ENCODE measurements at places on chromosomes 1 and 21.

DNA sequence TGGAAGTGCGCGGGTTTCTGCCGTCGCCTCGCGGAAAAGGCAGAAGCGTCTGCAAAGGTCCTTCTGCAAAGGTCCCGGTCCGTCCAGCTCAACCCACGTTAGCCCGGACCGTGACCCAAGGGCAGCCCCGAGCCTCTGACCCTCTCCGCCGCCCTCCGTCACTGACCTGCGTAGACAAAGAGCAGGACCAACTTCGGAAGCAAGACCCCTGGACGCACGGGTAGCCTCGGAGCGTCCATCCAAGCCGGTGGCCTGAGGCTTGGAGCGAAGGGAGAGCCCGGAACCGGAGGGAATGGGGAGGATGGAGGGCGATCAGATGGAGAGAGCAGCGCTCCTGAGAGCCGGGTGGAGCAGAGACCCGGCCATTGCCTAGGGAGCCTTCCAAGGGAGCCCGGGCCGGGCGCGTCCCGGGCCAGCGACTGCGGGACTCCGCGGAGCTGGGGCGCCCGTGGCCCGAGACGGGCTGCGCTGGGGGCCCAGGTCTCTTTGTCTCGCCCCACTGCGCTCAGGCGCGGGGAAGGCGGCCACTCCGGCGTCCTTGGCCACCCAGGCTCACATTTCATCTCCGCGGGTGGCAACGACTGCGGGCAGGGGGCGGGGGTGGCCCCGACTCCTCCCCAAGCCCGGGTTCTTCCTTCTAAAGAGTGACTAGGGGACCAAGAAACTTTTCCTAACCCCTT lies at the start of gene CYYR1:
TSS of gene CYYR1 (minus strand) at position 585 of the 680 bp plus-strand sequence. CDS start at position 239, 346 bp downstream.
- DNase-seq, result no peak

- DNase-seq, result no peak
These were observed 10.0 kb upstream of the LEFTY2 start for GRCh38 chr1:225950905-225951497.

- DNase-seq, result peak; percentile 10
These were observed 126.0 kb downstream of the NR5A2 start for GRCh38 chr1:200153277-200154055.

DNA sequence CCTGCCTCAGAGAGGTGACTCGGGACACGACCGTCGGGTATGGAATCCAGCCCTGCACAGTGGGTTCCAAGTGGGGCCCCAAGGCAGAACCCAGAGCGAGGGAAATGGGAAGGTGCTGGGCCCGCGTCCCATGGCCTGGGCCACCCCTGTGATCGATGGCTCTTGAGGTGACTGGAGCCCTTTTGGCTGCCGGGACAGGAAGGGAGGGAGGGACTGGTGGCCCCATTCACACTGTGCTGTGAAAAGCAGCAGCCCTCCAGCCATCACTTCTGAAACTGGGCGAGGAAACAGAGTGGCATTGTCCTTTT lies 110.4 kb upstream of the IFFO2 start:
- no peak for DNase-seq

DNA sequence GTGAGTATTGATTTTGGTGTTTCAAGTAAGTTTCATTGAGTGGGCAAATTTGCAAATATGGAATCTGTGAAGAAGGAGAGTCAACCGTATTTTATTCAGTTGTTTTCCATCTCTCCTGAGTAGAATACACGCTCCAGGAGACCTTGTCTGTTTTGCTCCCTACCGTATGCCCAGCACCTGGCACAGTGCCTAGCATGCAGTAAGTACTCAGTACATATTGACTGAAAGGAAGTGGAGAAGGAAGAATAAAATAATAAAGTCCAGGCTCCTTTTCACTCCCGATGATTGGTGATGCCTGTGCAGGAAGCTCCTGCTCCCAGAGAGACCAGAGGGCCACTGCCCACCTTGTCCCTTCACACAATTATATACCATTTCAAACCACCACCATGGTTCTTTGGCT lies 59.4 kb upstream of the NEK2 start:
- no peak for DNase-seq

DNA sequence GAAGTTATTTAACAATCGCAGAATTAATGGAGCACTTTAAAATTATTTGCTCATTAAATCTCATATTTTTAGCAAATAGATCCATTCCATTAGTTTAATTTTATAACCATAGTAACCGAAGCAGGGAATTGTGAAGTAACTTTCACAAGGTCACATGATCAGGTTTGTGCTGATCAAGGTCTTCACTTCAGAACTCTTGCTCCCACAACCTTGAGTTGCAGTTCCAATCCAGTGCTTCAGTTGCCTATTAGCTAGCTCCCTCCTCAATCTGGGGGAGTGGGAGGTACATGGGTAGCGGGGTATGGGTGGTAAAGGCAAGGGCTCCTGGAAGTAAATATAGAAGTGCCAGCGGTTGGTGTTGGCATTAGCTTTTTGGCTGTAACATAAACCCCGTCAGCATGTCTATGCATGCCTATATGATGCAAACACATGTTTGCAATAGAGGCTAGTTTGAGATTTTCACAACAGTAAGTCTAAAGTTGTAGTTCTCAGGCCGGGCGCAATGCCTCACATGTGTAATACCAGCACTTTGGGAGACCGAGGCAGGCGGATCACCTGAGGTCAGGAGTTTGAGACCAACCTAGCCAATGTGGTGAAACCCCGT lies 5.8 kb downstream of the ATP5IF1 start:
- no peak for DNase-seq

DNA sequence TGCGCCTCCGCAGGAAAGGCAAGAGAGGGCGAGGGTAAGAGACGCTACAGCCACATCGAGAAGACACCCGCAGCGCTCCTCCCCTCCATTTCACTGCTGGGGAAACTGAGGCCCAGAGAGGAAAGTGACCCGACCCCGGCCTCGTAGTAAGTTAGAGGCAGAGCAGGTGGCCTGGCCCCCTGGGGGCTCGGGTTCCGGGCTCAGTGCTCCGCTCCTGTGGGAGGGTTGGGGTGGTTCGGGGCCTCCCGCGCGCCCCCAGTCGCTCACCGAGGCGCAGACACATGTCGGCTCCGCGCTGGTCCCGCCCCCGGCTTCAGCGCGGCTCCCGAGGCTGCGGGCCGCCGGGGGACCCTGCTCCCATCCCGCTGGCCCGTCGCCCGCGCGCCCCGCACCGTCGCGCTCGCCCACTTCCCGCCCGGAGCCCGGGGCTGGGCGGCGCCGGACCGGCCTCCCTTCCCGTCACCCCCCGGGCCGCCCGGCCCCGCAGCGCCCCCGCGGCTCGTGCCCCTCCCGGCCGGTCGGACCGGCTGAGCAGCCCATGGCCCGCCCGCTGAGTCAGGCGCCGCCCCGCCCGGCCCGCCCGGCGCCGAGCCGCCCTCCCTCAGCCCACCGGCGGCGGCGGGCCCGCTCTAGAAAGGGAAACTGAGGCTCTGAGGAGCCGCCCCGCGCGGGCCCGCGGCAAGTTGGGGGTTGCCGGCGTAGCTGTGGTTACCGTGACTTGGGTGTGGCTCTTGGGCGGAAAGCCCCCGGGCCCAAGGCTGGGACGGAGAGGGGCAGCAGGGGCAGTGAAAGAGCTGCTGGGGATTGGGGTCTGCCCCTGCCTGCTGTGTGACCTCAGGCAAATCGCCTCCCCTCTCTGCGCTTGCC lies at the start of gene TMEM54:
TSS of gene TMEM54 (minus strand) at position 434 of the 867 bp plus-strand sequence. CDS start at position 283, 151 bp downstream.
- no peak for DNase-seq

GRCh38 chr1:165254376-165254775 lies 102.1 kb downstream of the LMX1A start:
- no peak for DNase-seq

GRCh38 chr1:48596046-48596445 lies 124.0 kb upstream of the SPATA6 start:
- no peak for DNase-seq

DNA sequence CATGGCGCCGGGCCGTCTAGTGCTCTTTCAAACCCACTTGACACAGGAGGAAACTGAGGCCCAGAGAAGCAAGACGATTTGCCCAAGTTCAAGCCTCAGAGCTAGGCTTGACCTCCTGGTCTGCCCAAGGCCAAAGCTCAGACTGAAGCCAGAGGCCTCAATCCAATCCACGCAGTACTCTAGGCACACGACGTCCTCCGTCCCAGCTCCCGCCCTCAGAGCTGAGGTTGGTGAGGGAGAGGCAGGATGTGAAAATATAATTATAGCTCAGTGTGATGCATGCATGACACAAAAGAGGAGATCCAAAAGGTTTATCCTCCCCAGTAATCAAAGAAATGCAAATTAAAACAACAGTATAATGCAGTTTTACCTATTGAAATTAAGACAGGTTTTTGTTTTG lies 15.5 kb upstream of the ADGRB2 start:
- no peak for DNase-seq

GRCh38 chr1:229124116-229124515 lies 146.8 kb upstream of the RAB4A start:
- no peak for DNase-seq

- no peak for DNase-seq
These were observed 10.9 kb upstream of the RWDD3 start for GRCh38 chr1:95223110-95223509.

- no peak for DNase-seq
These were observed at the start of gene SLAMF6 for GRCh38 chr1:160522622-160523345. Gene SLAMF6, minus strand, starts transcription at chr1:160523255. Its CDS starts 63 bp downstream, at chr1:160523192.

DNA sequence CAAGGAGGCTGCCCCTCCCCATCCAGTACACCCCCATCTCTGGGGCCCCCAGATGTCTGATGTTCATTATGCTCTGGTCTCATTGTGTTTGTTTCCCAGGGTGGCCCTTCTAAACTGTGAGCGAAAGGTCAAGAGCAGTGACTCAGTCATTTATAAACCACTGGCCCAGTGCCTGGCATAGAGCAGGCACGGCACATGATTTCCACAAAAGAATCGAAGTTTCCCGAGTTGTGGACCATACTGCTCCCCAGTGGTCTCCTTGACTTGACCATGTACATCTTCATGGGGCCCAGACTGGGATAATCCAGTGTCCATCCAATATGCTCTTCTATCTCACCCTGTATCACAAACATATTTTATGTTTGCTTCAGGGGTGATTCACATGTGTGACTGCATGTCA lies 153.3 kb downstream of the NR5A2 start:
- DNase-seq, result no peak

DNA sequence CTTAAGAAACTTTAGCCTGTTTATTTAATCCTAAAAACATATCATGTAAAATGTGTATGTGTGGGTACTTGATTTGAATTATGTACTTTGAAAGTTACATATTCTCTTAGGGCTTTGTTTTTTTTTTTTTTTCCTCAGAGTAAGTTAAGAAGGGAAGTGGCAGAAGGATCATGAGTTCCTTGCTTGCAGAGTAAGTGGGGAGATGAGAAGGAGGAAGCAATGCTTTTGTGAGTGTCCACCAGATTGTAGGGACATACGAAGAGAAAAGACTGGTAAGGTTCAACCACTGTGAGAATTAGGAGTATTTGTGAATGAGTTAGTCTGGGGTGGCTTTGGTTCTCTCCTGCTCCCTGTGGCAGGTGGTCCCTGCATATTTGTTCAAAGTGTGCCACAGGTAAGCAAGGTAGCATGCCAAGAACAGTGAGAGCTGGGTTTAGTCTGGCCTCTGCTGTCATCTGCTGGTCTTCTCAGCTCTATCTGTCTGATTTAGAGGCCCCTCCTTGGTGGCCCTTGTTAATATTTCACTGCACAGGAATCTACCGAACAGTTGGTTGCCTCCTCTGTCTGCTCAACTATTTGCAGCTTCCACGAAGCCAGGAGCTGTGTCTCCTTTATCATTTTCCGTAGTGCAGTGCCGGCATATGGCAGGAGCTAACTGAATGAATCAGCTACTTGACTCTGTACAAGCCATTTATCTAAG lies 9.5 kb downstream of the DNM3 start:
- DNase-seq, result no peak

- DNase-seq, result peak; percentile 72
These were observed at the start of gene FMO4 for GRCh38 chr1:171313835-171314320. Gene FMO4, plus strand, starts transcription at chr1:171314183. Its CDS starts 5,643 bp downstream, at chr1:171319826.

- no peak for DNase-seq
These were observed 46.0 kb downstream of the MPZL1 start for GRCh38 chr1:167767761-167768160.

- DNase-seq, result no peak
These were observed 20.7 kb upstream of the HRNR start for GRCh38 chr1:152244576-152245273.

GRCh38 chr1:218514689-218515088 lies 169.6 kb downstream of the TGFB2 start:
- DNase-seq, result no peak

GRCh38 chr1:216902669-216903381 lies 179.6 kb upstream of the ESRRG start:
- DNase-seq, result no peak

DNA sequence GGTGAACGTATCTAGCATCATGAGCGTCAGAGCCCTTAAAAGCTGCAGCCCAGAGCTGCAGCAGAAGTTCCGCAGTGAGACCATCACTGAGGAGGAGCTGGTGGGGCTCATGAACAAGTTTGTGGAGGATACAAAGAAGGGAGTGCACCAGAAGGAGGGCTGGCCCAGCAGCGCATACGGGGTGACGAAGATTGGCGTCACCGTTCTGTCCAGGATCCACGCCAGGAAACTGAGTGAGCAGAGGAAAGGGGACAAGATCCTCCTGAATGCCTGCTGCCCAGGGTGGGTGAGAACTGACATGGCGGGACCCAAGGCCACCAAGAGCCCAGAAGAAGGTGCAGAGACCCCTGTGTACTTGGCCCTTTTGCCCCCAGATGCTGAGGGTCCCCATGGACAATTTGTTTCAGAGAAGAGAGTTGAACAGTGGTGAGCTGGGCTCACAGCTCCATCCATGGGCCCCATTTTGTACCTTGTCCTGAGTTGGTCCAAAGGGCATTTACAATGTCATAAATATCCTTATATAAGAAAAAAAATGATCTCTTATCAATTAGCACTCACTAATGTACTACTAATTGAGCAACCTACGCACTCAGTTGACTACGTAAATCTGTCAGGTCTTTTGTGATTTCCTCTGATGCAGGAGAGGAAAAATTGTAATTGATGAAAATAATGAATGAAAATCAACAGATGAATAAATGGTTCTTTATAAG lies 2.8 kb downstream of the CBR1 start:
- no peak for DNase-seq

DNA sequence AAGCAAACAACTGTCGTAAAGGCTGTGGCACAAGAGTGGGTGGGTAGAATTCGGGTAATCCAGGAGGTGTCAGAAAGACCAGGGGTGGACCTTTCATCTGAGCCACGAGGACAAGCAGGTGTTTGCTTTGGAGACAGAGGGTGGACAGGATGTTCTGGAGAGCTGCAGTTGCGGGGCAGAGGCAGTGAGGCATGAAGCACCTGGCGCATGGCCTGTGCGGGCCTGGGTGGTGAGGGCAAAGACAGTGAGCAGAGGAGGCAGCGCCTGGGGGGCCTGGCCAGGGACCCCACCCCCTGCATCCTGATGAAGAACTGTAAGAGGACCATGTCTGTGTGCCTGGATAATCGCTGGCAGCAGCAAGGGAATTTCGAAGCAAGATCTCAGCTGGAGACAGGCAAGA lies 24.9 kb downstream of the KIF26B start:
- no peak for DNase-seq
